ENCODE measurements at places on chromosomes 5 and 9.

GRCh38 chr9:130912932-130913598, 16.5 kb upstream of the QRFP start:
- peak; percentile 60 for DNase-seq

- no peak for DNase-seq
These were observed 767.7 kb downstream of the DTWD2 start for GRCh38 chr5:118220556-118221195.

GRCh38 chr5:75512383-75513074, 838 bp downstream of the POLK start:
- no peak for DNase-seq

- DNase-seq: no peak
These were observed 28.5 kb upstream of the HMCN2 start for GRCh38 chr9:130237076-130237475.

- DNase-seq: no peak
These were observed 509.3 kb upstream of the NUDT12 start for GRCh38 chr5:104071887-104072286.

DNA sequence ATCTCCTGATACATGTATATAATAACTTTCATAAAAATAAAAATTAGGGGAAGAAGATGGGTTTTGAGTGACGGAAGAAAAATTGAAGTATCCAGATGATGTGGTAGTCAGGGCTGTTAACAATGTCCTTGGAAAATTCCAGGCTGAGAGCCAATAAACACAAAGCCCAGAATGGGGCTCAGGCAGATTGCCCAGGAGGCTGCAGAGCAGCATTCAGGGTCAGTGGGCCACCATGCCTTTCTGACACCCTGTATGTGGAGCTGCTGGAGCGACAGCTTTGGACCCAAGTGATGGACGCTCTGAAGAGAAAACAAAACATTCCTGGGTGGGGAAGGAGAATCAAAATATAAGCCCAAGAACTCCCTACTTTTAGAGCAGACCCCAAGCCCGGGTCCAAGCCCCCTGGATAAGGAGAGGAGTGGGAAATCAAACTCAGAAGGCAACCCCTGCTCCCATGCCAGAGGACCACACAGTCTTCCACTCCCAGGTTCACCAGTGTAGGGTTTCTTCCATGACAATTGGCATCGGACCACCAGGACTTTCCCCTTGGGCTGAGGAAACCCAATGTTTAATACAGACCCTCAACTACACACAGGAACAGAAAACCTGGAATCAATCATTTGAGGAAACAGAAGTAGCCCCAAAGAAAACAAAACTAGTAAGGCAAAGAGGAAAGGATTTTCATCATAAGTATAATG, 45.7 kb upstream of the SPATA31C2 start:
- DNase-seq: no peak

DNA sequence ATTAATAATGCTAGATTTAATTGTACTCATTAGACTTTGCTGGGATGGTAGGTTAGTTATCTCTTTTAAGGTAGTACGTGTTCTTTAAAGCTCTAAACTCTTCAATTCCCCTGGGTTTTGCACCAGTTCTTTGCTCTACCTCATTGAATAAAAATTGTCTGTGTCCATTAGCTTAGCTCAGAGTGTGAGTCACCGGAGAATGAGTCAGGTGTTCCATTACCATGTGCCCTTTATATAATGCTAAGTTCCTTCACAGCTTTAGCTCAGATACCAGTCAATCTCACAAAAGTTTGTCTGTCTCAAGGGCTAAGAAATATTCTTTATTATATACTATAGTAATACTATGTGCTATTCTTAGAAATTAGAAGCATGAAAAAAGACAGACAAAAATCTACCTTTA, 339.4 kb downstream of the PRELID2 start:
- peak; percentile 30 for DNase-seq

- no peak for DNase-seq
These were observed 60.8 kb downstream of the LMX1B start for GRCh38 chr9:126674365-126675146.

- DNase-seq: no peak
These were observed 285.6 kb downstream of the ARHGAP26 start for GRCh38 chr5:143055596-143056338.

GRCh38 chr5:137831526-137831925, 36.1 kb upstream of the MYOT start:
- DNase-seq: no peak

- no peak for DNase-seq
These were observed 132.9 kb downstream of the ADAMTSL1 start for GRCh38 chr9:18606846-18607245.

GRCh38 chr5:579746-580366, 32.3 kb upstream of the CEP72 start:
- DNase-seq: no peak

DNA sequence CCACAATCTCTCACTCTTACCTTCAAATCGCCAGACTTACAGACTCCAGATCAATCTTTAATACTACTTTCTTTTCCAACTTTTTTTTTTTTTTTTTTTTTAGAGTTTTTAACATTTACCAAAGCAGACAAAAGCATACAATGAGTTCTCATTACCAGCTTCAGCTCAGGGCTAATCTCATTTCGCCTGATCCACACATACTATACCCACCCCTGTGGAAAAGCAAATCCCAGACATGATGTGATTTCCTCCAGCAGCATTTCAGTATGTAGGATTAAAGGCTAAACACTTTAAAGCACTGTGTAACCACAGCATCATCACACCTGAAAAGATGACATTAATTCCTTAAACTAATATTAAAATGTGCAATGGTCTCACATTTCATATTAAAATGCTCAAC, 138.8 kb upstream of the RETREG1 start:
- DNase-seq: no peak

- DNase-seq: peak; percentile 56
These were observed at the start of the genes BHMT2 and DMGDH for GRCh38 chr5:79069488-79070349. Gene BHMT2, plus strand, starts transcription at chr5:79069767. Its CDS starts 16 bp downstream, at chr5:79069783. Gene DMGDH, minus strand, starts transcription at chr5:79069674. Its CDS starts 54 bp downstream, at chr5:79069620.

- no peak for DNase-seq
These were observed 142.5 kb upstream of the RETREG1 start for GRCh38 chr5:16759147-16759773.

- DNase-seq: no peak
These were observed 76.0 kb downstream of the ACTBL2 start for GRCh38 chr5:57406641-57407040.

GRCh38 chr5:93580927-93581445, at the start of gene NR2F1-AS1:
Gene NR2F1-AS1, minus strand, starts transcription at chr5:93581219.
- no peak for DNase-seq

DNA sequence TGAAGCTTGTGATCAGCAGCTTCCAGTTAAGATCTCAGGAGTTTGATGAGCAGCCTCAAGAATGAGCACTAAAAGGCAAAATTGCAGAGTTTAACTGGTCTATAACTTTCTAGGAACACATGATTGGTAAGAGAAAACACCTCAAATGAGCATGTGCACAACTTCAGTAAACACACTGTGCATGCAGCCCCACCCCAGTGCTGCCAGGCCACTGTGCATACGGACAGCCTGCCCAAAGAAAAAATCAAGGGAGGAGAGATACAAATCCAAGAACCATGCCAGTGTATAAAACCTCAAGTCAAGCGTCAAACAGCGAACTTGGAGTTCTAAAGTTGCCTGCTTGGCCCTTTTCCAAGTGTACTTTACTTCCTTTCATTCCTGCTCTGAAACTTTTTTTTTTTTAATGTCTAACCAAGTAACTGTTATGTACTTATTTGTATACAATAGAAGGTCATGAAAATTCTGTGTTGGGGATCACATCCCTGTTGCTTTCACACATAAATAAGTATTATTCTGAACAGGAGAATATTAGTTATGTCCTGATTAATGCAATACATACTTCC, 125.6 kb upstream of the TSLP start:
- no peak for DNase-seq

All from hepatic stellate cell (primary cell).